Stimulated activated naive CD4-positive, alpha-beta T cell treated with Interleukin-2 at 50 U/mL for 16 hours (primary cell): ENCODE measurements at places on chromosomes 16 and 17.

GRCh38 chr16:57257455-57258070, 12.5 kb downstream of the ARL2BP start:
- DNase-seq, result no peak

DNA sequence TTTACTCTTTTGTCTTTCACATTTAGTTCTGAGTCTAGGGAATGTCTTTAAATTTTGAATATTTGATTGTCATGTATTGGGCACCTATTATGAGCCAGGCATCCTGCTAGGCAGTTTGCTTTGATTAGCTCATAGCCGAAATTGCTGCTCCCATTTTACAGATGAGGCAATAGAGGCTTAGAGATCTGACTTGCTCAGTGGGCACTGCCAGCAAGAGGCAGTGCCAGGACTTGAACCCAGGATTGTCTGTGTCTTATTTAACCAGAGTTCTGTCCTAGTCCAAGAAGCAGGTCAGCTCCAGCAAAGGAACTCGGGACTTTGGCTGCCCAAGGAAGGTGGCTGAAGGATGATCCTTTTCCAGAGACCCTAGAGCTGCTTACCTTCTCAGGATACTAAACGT, 24.5 kb downstream of the BEAN1 start:
- DNase-seq, result no peak

GRCh38 chr16:88780142-88781062, 4.6 kb downstream of the PIEZO1 start:
- DNase-seq, result no peak

- no peak for DNase-seq
These were observed 28.8 kb upstream of the ABCC11 start for GRCh38 chr16:48276102-48276501.
